ENCODE measurements at places on chromosomes 16 and 17. TPM values are rescaled to one million over a fixed set of nuclear protein-coding genes. Genes with fewer than 3 reads are reported as not detected.

The SMPD3 gene
- total RNA-seq = 0.12 TPM

The TSPOAP1 gene
- not detected for total RNA-seq

The KRTAP9-4 gene
- not detected for total RNA-seq

The HCRT gene
- not detected for total RNA-seq

The CCDC200 gene
- total RNA-seq = not detected

The KRT13 gene
- 0.19 TPM for total RNA-seq

The PAQR4 gene
- 38.0 TPM for total RNA-seq

The LGALS9 gene
- 0.89 TPM for total RNA-seq

Data from A549 treated with DMSO at 1 μM for 4 hours (cell line).